CD4-positive, alpha-beta T cell treated with Interleukin-4 for 1 hour (primary cell): ENCODE measurements at places on chromosomes 2 and 18.

- DNase-seq: no peak
Observed at GRCh38 chr2:222440673-222441422, 16.5 kb downstream of the SGPP2 start.

- no peak for DNase-seq
Observed at GRCh38 chr2:230900336-230900995, 24.6 kb downstream of the GPR55 start.

DNA sequence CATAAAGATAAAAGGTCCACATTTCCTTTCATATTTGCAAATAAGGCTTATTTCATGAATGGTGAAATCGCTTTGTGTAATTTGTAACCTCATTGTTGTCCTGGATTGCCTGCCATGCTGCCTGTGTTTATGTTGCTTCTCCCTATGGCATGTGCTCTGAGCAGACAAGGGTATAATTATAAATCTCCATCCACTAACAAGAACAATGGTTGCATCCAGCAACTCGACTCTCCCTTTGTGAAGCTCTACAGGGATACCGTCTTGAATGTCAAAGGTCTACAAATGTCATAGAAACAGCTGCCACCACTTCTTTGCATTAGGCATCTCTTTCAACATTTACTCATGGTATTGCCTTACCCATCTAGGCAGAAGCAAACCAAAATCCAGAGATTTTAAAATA is 209.6 kb downstream of the SLC8A1 start:
- DNase-seq: no peak

DNA sequence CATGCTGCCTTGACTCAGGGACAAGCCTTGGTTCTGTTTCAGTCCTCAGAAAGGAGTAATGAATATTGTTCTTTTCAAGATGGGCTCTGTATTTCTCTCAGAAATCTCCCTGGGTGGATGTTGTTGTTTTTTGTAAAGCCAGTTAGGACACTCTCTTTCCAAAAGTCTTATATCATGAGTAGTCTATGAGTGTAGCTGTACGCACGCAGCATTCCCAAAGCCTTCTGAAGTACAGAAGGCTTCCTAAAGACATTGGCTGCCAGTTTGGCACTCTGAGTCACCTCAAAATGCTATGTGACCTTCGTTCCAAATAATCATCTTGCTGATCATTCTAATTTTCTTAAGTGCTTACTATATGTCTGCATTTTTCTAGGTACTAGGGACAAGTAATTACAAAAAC is 16.7 kb upstream of the GTF2A1L start:
- no peak for DNase-seq

GRCh38 chr2:35463805-35464596 is 891.6 kb upstream of the CRIM1 start:
- DNase-seq: no peak

- no peak for DNase-seq
Observed at GRCh38 chr18:28176948-28177827, at the start of gene CDH2. Gene CDH2, minus strand, starts transcription at chr18:28177130. Its CDS starts 108 bp downstream, at chr18:28177022.
